Fibroblast of skin of scalp (primary cell): ENCODE measurements at places on chromosomes 13 and 19.
A peak's percentile ranks its signal among the peaks of the same experiment; 100 is the strongest.

GRCh38 chr13:113959198-113959597 lies 14.7 kb downstream of the C13orf46 start:
- no peak for DNase-seq

DNA sequence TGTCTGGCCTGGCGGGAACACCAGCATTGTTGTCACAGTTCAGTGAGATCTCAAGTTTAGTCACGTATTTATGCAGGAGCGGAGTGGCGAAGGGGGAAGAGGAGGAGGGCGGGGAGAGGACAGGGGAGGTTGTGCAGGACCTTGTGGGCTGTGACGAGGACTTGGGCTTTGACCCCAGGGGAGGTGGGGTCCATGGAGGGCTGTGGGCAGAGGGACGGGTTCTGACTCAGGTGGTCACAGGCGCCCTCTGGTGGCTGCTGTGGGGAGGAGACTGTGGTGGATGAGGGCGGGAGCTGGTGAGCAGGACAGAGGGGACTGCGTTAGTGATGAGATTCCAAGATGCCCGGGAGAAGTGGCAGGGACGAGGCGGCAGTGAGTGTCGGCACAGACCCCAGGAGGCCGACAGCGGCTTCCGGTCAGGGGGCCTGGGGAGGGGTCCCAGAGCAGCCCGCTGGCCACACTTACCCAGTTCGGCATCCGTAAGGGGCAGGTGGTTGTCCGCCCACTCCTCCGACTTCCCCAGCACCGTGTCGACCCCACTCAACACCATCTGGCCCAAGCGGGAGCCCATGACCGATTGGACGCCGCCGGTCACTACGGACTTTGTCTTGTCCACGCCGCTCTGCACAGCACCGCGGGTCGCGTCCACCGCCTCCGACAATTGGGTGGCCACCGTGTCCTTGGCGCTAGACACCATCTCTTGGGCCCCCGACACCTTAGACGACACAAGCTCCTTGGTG lies 15.7 kb downstream of the PLIN3 start:
- peak; percentile 61 for DNase-seq

DNA sequence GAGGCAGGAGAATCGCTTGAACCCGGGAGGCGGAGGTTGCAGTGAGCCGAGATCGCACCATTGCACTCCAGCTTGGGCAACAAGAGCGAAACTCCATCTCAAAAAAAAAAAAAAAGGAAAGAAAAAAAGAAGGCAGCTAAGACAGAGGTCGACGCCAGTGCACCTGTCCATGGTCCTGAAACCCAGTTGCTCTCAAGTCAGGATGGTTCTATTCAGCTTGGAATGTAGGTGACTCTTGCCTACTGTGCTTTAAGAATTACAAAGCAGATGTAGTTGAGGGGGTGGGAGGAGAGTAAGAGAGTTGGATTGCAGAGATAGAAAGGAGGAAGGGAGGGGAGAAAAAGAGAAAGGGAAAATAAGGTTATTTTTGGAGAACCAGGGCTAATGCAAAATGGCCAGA lies 18.7 kb downstream of the CACNG7 start:
- DNase-seq = peak; percentile 44

GRCh38 chr19:48950830-48951519 lies 3.7 kb upstream of the BAX start:
- no peak for DNase-seq

DNA sequence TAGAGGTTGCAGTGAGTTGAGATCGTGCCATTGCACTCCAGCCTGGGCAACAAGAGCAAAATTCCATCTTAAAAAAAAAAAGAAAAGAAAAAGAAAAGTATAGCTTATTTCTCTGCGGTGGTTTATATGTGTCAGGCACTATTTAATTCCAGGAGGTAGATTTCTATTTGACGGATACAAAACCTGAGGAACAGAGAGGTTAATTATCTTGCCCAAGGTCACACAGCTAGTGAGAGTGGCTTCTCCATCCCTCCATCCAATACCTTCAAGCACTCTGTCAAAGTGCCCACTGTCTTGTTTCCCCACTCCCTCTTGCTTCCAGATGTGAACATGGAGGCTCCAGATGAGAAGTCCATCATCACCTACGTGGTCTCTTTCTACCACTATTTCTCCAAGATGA lies 34.8 kb downstream of the SPTBN4 start:
- DNase-seq = no peak

GRCh38 chr13:113991676-113992179 lies 17.9 kb upstream of the C13orf46 start:
- no peak for DNase-seq

DNA sequence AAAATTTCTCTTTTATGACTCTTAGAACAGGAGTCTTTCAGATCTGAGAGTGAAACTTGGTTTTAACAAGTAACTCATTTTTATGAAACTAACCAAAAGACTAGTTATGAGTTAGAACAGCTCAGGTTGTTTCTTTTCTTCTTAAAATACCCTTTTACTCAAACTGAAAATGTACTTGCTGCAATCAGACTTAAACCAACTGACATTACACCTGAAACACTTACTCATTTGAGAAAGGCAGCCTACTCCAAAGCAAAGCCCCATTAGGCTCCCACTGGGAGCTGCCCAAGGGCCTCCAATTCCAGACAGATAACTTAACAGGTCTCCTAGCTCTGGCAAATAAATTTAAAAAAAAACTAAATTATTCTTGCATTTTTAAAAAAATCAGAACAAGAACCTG lies 3.6 kb downstream of the FOXO1 start:
- DNase-seq = no peak

DNA sequence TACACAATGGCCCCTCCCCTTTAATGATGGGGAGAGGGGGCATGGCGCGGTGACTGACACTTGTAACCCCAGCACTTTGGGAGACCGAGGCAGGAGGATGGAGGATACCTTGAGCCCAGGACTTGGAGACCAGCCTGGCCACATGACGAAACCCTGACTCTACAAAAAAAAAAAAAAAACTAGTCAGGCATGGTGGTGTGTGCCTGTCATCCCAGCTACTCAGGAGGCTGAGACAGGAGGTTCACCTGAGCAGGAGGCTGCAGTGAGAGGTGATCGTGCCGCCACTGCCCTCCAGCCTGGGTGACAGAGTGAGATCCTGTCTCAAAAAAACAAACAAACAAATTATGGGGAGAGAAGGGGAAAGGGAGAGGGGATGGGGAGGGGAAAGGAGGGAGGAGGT lies 13.8 kb upstream of the ZBTB7A start:
- DNase-seq = no peak

GRCh38 chr13:65787082-65787481 lies 1443.1 kb downstream of the PCDH9 start:
- peak; percentile 18 for DNase-seq

- DNase-seq = peak; percentile 60
These were observed 178.8 kb upstream of the RFC3 start for GRCh38 chr13:33639158-33639557.

DNA sequence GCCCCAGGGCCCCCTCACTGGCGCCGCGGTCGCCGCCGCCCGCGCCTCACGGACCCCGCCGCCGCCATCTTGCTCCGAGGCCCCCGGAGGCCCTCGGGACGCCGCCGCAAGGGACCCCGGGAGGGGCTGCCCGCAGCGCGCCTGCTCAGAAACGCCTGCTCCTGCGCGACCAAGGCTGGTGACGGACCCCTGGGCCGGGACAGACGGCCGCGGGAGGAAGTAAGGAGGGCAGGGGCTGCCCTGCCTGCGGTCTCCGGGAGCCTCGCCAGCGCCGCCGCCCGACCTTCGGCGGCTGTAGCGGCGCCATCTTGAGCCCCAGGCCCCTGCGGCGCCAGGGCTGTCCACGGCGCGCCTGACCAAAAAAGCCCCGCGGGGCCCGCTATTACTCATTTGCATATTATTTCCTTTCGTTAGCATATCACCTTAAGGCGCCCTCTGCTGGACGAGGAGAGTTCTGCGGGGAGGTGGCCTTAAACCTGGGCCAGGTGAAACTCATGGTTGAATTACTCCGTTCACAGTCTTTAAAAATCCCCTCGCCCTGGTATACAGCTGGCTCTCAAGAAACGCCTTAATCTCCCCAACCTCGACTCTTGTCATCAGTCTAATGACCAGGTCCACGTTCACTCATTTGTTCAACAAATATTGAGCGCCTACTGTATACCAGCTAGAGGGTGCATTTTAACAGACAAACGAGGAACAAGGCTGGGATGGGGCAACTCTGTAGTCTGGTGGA lies at the start of gene REXO1:
Gene REXO1, minus strand, starts transcription at position 85 of the 733 bp plus-strand sequence. CDS start 125 bp downstream, outside the sequence.
- peak; percentile 94 for DNase-seq

DNA sequence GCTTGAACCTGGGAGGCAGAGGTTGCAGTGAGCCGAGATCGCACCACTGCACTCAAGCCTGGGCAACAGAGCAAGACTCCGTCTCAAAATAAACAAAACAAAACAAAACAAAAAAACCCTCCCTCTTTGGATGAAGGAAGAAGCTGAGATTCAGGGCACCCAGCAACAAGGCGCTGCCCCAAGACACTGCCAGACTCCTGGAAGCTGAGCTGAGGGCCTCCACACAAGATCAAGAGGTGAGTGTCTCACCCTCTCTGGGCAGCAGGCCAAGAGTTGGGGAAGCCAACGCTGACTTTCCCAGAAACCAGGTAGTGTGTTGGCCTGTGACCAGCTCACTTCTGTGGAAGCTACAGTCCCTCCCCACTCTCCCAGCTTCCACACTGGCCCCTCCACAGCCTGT lies 3.7 kb upstream of the TYROBP start:
- no peak for DNase-seq

GRCh38 chr19:30093966-30094755 lies 152.1 kb downstream of the URI1 start:
- no peak for DNase-seq

GRCh38 chr19:38650172-38650775 lies 2.8 kb downstream of the ACTN4 start:
- DNase-seq = no peak

DNA sequence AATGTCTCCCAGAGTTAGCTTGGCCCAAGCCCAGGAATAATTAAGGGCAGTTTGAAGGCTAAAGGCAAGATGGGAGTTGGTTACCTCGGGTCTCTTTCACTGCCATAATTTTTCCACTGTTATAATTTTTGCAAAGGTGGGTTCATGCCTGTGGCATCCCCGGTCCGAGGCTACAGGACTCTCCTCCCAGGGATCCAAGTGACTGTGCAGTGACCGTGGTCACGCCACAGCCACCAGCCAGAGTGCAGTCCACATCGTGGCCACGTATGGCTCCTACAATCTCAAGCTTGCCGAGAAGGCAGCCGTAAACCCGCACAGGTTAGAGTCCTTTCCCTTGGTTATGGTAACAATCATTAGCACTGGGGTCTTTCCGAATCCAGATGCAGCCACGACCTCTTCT lies 36.8 kb downstream of the C13orf46 start:
- DNase-seq = no peak

GRCh38 chr13:93418398-93418797 lies 191.8 kb downstream of the GPC6 start:
- DNase-seq = no peak

- DNase-seq = peak; percentile 89
These were observed 45.6 kb upstream of the MRI1 start for GRCh38 chr19:13718733-13719132.

- no peak for DNase-seq
These were observed 20.6 kb downstream of the PCDH8 start for GRCh38 chr13:52827839-52828238.

DNA sequence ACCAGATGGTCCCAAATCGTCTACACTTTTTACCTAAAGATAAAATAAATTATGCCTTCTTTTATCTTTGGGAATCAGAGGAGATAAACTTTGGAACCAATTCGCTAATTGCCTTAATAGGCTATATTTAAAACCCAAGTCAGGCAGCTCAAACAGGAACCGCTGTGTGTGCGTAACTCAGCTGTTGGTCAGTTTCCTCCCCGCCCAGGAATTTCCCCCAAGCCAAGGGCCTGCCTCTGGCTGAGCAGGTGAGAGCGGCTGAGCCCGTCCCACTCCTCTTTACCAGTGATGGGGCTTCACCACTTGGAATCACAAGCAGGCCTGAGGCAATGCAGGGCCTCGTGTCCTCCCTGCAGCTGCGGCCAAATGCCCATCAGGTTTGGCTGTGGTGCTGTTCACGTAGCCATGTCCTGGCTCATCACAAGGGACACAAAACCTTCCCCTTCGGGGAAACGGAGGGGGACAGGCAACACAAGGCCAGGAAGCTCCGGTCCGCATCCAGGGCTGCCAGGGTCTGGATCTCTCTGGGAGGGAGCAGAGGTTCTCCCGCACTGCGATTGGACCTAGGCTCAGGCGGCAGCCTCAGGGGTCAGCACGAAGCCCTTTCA lies 503 bp upstream of the SLC7A9 start:
- DNase-seq = no peak

- DNase-seq = no peak
These were observed 86.3 kb downstream of the RNASEH2B start for GRCh38 chr13:50995854-50996253.

DNA sequence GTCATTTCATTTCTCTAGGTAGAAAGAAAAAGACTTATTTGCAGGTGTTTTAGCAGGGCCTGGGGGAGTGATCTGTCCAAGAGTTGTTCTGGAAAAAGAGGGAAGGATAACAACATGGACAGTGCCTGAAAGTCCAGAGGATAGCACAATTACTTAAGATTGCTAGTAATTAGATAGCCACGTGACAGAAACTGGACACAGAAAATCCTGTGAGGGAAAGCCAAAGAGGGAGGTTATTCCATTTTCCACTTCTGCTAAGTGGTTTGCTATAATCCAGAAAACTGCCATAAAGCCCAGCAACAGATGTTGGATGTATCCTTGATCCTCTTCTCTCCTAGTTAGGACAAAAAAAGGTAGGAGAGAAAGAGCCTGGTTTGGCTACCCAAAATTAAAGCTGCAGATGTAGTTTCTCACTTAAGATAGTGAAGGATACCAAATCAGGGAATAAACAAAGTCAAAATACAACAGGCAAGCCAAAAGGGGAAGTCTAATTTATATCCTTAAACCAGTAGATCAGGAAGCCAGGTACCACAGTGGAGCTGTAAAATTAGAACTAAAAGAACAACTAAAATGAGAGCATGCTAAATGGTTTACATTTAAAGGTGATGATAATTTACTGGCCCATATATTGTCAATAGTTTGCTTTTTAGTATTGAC lies 140.2 kb downstream of the VWA8 start:
- no peak for DNase-seq

DNA sequence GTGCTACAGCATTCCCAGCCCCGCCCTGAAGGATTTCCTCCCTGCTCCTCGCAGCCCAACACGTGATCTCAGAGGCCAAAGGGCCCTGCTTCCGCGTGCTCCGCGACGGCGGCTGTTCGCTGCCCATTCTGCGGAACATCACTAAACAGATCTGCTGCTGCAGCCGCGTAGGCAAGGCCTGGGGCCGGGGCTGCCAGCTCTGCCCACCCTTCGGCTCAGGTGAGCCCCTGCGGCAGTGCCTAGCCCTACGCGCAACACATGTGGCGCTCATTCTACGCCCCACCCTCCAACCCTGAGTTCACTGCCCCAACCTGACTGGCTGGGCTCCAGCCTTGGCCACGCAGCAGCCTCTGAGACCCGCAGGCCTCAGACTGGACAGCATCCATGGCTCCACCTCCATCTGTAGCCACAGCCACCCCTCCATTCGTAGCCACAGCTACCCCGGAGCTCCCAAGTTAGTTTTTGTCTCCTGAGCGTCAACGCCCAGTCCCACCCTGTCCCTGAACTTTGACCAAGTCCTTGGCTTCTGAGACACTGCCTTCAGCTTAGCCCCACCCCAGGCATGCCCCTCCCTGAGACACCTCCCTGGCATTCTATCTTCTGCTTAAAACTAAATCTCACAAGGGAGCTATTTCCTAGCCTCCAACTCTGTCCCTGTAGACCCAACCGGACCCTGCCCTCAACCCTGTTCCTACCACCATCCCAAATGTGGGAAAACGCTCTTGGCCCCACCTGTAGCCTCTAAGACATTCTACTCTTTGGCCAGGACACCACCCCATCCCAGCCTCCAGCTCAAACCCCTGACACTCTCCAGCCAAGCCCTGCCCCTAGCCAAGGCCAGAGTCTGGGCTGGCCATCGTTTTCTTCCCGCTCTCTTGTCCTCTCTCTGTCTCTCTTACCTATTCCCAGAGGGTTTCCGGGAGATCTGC lies 6.4 kb downstream of the LTBP4 start:
- no peak for DNase-seq
